ENCODE measurements at places on chromosomes 12 and 14.
A peak's percentile ranks its signal among the peaks of the same experiment; 100 is the strongest.

DNA sequence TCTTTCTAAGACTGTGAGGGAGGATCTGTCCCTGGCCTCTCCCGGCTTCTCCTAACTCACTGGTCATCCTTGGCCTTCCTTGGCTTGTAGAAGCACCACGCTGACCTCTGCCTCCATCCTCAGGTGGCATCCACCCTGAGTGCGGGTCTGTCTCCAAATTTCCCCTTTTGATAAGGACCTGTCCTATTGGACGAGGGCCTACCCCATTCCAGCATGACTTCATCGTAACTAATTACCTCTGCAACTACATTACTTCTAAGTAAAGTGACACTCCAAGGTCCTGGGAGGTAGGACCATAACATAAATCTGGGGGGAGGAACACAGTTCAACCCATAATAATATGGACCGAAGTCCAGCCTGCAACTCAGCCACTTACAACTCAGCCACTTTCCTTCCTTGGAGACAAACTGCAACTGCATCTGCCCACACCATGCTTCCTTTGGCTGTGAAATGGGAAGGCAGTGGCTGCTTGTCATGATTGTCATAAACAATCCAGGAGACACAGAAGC is 229.6 kb upstream of the DIO3 start:
- no peak for DNase-seq

DNA sequence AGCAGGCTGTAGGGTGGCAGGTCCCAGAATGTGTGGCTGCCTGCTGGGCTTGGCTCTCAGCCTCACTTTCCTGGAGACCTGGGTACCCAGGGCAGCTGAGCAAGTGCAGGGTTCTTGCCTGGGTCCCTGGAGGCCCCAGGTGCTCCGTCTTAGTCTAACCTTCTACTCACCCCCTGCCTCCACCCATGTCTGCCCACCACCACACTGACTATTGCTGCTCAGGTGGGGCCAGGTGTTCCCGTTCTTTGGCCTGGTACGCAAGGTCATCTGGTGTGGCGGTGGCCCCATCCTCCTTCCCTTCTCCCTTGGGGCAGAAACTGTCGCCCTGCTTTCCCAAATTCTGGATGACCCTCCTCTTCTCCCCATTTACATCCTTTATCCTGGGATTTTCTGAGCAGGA is 319.9 kb downstream of the TMEM121 start:
- no peak for DNase-seq

DNA sequence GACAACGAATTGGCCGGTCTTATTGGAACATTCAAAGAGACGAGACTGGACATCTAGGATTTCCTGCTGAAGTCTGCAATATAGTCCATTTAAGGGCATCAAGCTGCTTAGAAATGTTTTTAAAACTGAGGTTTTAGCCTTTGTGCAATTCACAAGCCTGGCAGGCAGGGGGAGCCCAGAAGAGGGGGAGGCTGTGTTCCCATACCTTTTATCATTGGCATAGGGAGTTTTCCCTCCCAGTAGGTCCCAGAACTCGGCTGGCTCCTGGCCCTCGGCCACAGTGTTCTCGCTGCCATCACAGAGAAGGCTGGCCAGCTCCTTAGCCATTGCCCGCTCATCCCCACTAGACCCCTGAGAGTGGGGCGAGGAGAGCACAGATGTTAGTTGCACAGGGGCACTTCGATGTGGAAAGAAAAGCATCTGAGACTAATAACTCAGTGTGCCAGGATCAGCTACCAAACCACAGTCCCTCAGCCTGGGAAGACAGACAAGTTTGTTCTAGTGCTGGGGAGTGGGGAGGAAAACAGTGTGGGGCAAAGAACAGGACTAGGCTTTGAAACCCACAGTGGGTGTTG is 15.1 kb downstream of the AVIL start:
- DNase-seq = peak; percentile 72

DNA sequence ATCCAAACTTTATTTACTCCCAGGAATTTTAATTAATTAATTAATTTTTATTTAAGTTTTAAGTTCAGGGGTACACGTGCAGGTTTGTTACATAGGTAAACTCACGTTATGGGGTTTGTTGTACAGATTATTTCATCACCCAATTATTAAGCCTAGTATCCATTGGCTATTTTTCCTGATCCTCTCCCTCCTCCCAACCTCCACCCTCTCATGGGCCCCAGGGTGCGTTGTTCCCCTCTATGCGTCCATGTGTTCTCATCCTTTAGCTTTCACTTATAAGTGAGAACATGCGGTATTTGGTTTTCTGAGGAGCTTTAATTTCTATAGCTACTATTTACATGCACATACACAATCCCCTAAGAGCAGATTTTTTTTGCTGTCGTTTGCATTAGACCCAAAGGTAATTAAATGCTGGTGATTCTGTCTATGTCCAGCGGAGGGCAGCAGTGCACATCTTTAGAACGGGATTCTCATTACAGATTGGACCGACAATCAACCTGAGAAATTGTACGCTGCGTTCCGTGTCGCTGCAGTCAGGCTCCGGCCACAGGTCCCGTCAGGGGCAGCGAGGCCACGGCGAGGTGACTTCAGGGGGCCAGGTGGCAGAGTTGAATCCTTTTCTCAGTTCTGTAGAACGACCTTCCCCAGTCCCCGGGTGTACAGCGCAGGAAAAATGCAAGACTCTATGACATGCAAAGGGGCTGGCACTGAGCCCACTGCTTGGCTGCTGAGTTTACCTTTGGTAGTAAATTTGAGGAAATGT is 11.6 kb downstream of the TMEM30B start:
- peak; percentile 80 for DNase-seq

GRCh38 chr12:93183940-93184671 is 193.6 kb upstream of the NUDT4 start:
- no peak for DNase-seq

GRCh38 chr14:77554816-77555599 is 56.4 kb upstream of the ISM2 start:
- DNase-seq = no peak

DNA sequence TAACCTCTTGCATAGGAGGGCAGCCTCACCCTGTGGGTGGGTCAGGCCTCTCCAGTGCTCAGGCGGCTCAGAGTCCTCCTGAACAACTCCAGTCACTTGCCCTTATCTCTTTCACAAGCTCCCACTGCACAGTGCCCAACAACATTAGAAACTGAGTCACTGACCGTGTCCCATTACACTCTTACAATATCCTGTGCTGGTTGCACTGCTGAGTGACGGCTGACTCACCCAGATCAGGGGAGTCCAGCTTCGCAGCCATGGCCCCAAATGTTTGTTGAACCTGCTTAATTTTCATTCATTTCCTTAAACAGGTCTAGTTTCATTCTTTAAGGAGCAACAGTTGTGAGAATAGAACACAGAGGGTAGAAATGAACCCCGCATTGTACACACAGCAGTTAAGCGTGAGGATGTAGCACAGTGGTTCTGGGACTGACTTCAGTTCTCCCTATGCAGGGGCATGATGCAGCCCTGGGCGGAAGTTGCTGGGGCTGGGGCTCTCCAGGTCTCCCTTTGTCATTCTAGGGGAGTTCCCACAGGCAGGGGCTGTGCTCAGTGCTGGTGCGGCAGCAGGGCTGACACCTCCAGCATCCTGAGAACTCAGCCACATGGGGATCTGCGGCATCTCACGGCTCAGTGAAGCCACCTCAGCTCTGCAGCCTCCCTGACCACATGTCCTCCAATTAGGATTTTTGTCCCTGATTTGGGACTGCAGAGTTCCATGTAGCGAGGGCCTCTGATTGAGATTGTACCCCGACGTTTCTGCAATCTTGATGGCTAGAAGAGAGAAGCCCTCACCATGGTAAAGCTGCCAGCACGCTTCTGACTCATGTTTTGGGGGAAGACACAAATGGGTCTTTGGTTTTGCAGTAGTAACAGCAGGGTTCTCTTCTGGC is 16.1 kb downstream of the GPR68 start:
- no peak for DNase-seq

- no peak for DNase-seq
Observed at GRCh38 chr14:101963052-101963451, 1.3 kb upstream of the DYNC1H1 start.

GRCh38 chr12:44397631-44398030 is 478.5 kb downstream of the NELL2 start:
- DNase-seq = no peak

DNA sequence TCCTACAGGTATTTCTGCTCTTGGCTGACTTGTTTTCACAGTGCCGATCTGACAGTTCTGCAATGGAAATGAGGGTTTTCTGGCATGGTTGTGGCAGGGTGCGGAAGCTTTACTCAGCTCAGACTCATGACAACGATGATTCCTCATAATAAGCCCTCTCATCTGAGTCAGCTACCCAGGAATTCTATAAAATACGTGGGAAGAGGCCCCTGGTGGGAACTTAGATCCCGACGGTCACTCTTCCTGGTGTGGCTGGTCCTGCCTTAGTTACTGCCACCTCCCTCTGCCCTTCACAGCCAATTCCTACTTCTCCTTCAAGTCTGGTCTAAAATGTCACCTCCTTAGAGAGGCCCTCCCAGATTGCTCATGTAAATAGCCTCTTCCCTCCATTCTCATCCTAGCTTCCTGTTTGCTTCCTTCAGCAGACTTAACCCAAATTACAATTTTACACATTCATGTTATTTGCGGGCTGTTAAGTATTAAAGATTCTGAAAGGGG is 104.2 kb upstream of the MAP1LC3B2 start:
- no peak for DNase-seq

DNA sequence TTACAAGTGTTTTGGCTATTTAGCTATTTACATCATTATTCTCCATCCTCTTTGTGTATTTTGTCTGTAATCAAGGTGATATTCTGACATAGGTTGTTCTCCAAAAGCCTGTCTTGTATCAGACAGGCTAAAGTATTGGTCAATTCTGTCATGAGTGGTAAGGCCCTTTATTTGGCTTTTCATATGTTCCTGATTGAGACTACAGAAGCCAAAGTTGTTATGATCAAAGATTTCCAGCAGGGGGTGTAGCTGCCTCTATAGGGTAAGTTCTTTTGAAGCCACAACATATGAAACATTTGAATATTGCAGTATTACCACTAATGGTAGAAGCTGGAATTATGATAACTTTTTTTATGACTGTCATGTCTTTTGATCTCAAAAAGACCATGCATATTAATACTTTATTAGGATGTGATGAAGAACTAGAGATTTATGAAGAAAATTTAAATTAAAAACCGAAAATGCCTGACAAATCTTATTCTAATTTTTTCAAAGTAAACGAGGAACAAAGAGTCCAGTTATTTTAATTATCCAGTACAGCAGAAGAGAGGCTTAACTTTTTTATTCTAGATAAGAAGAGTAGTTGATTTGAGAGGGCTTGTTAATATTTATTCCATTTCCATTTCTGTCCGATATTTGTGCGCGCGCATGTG is 3.4 kb upstream of the ARHGAP5 start:
- DNase-seq = no peak

DNA sequence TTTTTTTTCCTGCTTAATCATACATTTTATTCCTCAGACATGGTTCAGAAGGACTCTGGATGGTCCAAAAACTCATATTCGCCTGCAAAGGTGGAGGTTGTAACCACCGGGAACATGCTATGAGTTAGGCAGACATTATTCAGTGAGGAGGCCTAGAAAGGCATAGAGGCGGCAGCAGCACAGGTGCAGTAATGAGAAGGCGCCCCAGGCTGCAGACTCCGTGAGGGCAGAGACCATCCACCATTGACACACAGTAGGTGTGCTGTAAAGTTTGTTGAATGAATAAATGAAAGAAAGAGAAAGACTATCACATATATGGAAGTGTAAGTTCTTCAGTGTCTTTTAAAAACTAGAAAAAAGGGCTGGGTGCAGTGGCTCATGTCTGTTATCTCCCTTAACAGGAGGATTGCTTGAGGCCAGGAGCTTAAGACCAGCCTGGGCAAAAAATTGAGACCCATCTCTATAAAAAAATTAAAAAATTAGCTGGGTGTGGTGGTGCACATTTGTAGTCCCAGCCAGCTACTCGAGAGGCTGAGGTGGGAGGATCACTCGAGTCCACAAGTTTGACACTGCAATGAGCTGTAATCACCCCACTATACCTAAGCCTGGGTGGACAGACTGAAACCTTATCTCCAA is 34.5 kb upstream of the PTGR2 start:
- no peak for DNase-seq

DNA sequence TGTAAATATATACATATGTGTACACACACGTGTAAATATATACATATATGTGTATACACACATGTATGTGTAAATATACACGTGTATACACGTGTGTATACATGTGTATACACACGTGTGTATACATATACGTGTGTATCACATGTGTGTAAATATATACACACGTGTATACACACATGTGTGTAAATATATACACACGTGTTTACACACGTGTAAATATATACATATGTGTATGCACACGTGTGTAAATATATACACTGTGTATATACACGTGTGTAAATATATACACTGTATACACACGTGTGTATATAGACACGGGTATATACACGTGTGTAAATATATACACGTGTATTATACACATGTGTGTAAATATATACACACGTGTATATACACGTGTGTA is 71.7 kb downstream of the RPAP3 start:
- DNase-seq = no peak

DNA sequence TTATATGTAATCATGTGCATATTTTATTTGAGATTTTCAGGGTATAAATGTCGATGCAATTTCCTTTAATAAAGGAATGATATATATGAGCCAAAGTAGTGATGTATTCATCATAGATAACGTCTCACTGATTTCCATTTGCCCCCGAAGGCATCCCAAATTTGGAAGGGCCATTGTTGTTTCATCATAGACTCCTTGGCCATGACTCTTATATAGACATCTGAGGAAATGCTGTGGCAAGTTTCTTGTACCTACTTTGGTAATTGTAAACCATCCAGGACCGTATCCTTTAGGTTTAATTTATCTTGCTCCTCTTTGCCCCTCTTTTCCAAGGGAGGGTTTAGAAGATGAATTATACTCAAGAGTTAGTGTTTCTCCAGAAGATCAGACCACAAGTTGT is 84.7 kb downstream of the SAMD4A start:
- no peak for DNase-seq

DNA sequence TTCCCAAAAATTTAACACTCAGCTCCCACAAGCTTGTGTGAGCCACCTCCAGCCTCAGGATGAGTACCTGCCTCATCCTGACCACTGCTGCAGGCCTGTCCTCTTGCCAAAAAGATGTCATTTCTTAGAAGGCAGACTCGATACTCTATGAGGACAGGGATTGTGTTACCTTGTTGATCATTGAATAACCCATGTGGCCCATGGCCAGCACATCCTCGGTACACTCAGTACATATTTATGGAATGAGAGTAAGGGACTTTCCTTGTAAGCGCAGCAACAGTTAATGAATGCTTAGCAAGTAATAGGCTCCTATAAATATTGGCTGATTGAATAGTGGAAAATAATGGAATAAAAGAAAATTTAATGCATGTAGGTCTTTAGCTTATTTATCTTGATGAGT is 15.3 kb upstream of the DGLUCY start:
- DNase-seq = no peak

Measured in upper lobe of right lung (tissue), 1 donor.